ENCODE measurements at places on chromosomes 2 and 18.

DNA sequence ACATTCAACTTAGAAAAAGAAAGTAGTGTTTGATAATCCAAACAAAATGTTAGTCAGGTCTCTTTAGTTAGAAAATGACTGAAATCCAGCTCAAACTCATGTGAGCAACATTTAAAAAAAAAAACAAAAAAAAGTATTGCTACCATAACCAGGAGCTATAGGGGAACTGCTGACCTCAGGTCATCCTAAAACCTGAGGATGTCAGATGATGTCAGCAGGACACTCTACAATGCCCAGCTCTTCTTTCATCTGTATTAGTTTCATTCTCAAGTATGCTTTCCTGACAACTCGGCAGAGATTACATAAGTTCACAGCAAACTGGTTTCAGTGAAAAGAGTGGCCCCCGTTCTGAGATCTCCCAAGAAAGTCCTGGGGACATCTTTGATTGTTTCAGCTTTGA, 4.2 kb upstream of the ESCO1 start:
- no peak for DNase-seq

- no peak for DNase-seq
These were observed 39.7 kb upstream of the EPAS1 start for GRCh38 chr2:46257476-46257875.

DNA sequence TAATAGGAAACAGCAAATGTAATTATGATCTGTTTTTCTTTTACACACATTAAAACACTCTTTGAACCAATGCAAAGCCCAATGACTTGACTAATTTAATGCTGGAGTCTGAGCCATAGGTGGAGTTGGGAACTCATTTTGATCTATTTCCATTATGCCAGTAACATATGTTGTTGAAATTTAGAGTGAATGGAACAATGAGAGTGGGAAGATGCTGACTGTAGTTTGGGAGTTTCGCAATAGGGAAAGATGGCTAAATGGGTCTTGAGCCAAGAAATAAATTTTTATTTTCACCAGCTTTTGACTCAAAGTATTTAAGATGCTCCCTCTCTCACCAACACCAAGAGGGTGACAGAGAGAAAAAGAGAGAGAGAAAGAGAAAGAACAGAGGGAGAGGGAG, 246.7 kb downstream of the DLGAP1 start:
- no peak for DNase-seq

DNA sequence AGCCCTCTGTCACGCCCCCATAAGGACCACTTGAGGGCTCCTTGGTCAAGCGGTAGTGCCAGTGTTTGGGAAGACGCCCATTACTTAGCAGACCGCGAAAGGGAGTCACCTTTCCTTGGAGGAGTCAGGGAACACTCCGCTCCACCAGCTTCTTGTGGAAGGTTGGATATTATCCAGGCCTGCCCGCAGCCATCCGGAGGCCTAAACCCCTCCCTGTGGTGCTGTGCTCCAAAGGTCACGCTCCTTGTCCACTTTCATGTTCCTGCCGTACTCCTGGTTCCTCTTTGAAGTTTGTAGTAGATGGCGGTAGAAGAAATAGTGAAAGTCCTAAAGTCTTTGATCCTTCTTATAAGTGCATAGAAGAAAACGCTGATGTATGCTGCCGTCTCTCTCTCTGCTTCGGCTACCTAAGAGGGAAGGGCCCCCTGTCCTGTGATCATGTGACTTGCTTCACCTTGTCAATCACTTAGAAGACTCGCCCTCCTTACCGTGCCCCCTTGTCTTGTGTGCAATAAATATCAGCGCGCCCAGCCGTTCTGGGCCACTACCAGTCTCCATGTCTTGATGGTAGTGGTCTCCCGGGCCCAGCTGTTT, 1.7 kb upstream of the CATIP start:
- DNase-seq: no peak

DNA sequence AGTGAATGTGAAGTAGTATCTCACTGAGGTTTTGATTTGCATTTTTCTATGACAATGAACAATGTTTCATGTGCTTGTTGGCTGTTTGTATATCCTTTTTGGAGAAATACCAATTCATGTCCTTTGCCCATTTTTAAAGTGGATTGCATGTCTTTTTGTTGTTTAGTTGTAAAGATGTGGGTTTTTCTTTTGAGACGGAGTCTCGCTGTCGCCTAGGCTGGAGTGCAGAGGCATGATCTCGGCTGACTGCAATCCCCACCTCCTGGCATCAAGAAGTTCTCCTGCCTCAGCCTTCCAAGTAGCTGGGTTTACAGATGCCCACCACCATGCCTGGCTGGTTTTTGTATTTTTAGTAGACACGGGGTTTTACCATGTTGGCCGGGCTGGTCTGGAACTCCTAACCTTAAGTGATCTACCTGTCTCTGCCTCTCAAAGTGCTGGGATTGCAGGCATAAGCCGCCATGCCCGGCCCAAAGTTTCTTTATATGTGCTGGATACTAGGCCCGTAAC, 236.7 kb downstream of the MYCN start:
- DNase-seq: no peak

GRCh38 chr2:188142636-188143295, 148.9 kb upstream of the GULP1 start:
- DNase-seq: no peak
